Nucleus accumbens (tissue), 56 donors: ENCODE measurements at places on chromosomes 2 and 18.

DNA sequence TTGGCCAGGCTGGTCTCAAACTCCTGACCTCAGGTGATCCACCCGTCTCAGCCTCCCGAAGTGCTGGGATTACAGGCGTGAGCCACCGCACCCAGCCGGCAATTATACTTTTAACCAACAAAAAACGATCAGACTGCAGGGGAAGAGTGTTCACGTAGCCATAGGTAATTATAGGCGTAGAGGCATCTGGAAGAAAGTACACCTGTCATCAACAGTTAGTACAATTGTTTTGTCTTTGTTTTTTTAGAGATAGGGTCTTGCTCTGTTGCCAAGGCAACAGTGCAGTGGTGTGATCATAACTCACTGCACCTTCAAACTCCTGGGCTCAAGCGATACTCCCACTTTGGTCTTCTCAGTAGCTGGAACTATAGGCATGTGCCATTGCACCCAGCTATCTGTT, 20.0 kb downstream of the ST3GAL5 start:
- DNase-seq = no peak

DNA sequence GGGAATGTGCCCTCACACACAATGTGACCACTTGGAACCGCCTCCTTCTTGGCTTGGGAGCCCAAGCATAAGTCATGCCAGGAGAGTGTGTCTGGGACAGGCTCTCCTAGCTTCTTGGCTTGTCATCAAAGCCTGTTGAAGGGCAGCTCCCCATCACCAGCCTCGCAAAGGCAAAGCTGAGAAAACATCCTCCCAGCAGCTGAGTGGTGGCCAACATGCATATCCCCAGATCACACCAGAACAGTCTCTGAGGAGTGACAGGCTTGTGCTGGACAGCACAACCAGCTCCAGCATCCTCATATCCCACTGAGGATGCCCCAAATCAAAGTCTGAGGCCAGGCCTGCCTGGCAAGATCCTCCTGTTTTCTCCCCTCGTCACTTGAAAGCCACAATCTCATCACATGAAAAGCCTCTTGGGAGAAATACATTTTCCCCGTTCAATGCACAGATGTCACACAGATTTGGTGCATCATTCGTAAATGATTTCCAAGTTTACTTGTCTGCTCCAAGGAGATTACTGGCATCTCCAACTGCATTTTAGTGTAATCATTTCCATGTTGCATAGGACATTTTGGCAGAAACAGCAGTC, 269.3 kb downstream of the TTC32 start:
- no peak for DNase-seq

DNA sequence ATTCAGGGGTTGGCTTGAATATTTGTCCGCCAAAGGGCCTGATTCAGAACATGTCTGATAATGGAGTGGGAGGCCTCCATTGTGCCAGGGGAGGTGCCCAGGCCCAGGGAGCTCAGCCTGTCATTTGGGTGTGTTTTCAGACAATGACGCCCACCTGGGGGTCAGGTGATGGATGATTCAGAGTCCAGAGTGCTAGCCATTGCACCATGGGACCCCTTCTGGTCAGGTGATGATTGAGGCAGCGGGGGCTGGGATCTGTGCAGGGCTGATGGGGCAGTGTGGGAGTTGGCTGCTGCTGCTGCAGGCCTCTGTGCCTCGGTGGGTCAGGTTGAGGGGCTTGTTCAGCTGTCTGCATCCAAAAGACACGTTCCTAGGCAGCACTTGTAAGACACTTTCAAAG, 8.3 kb upstream of the ARHGEF4 start:
- DNase-seq = no peak

DNA sequence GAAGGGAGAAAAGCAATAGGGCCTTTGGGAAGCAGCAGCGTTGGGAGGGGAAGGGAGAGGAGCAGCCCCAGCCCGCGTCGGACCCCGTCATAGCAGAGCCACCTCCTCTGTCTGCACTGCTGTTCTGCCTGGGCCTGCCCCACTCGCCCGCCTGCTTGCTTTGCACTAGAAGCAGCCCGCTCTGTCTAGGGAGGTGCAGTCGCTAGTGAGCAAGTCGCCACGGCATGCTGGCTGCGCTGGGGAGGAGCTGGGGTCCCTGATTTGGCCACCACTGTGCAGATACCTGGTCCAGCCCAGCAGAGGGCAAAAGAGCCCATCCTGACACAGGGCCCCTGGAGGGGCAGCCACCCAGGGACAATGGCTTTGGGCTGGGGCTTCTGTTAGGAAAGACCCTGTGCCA, 8.0 kb upstream of the TMEM214 start:
- DNase-seq = no peak

- DNase-seq = no peak
Measured at GRCh38 chr2:128446049-128446873, 127.6 kb upstream of the HS6ST1 start.

GRCh38 chr18:23650968-23651927, 11.5 kb downstream of the ANKRD29 start:
- no peak for DNase-seq

DNA sequence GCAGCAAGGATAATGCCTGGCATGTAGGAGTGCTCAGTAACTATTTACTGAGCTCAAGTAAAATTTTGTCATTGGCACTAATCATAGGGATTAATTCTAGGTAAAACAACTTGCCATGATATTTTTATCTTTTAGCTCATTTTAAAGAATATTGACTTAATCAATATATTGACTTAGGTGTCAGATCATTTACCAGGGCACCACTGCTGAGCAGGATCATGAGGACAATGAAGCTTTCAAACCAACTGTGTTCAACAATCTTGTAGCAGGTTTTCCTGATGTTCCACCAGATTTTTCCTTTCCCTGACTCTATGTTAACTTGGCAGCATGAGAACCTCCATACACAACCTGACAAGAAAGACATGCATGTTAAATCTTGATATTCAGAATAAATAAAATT, 114.5 kb upstream of the SCN1A start:
- DNase-seq = no peak

DNA sequence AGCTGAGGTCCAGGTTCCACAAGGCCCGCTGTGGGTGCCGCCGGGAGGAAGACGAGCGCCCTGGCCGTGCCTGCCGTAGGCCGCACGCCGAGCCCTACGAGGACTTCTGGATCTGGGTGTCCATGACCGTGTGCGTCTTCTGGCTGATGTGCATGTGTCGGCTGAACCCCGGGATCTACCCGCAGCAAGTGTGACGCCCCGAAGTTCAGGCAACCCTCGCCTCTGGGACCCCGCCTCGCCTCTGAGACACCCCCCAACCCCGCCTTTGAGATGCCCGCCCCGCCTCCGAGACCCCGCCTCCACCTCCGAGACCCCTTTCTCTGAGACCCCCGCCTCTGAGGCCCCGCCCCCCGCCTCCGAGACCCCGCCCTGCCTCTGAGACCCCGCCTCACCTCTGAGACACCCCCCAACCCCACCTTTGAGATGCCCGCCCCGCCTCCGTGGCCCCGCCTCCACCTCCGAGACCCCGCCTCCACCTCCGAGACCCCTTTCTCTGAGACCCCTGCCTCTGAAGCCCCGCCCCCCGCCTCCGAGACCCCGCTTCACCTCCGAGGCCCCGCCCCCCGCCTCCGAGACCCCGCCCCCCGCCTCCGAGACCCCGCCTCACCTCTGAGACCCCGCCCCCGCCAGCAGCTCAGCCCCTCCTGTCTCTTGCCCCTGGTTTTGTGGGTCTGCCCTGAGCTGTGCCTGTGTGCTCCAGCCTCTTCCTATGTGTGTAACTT, 3.7 kb downstream of the RTP5 start:
- no peak for DNase-seq
